ENCODE measurements at places on chromosomes 1 and 21.
A peak's percentile ranks its signal among the peaks of the same experiment; 100 is the strongest.

GRCh38 chr1:185578293-185578692 lies 155.9 kb upstream of the HMCN1 start:
- no peak for DNase-seq

- peak; percentile 1 for DNase-seq
These were observed 79.6 kb downstream of the PLXNA2 start for GRCh38 chr1:208164609-208165008.

- DNase-seq = no peak
These were observed 550.0 kb downstream of the KIF26B start for GRCh38 chr1:245704765-245705164.

DNA sequence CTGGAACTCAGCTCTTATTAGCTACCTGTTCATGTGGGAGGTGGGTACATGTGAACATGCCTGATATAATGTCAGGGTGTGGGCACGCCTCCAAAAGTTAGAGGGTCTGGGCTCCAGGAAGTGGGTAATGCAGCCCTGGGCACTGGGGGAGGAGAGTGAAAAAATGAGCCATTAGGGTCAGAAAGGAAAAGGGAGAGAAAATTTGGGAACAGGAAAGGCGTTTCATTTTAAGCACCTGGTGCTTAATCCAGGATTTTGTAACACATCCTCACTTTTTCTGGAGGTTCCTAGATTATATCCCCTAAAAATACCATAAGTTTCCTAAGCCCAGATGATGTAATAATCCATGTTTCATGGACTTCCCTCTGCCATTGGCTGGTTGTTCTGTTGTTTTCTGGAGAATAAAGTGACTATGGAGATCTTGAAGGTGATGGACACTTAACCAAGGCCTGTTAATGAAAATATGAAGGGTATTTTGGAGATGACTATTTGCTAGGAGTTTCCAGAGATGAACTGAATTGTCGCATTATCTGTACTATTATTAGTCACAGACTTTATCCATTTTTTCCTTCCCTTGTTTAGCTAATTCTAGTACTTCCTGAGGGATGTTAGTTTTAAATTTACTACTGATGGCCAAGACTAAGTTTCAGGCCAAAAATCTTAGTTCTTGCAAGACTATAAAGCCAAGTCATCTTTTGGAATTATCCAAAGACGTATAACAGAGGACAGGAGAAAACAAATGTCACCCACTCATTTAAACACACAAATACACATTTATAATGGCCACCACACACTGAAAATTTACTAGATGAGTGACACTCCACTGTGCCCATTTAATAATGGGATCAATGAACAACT lies 24.4 kb upstream of the TARBP1 start:
- no peak for DNase-seq

DNA sequence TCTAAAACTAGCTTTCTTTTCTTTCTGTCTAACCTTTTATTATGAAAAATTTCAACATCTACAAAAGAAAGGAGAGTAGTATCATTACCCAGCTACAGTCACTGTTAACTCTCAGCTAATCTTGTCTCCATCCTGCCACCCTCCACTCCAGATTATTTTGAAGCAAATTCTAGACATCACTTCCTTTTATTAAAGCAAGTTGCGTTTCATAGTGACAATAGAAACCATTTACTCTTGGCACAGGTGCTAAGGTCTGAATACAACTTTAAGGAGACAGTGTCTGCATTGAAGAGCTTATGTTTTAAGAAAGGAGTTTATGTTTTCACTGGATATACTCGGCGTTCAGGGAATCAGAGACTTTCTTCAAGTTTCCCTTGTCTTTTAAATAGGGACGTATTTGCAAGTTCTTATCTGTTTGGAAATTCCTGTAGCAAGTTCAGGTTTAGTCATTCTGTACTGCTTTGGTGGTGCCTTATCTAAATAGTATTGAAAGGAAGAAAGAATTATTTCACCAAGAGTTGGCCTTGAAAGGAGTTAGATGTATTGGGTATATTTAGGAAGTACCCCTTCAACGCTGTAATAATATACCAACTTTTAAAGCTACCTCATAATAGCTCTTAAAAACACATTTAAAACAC lies 42.7 kb downstream of the ITSN1 start:
- DNase-seq = no peak

GRCh38 chr1:173503391-173503790 lies 26.3 kb downstream of the PRDX6 start:
- no peak for DNase-seq

GRCh38 chr1:247908766-247909165 lies 11.3 kb upstream of the OR2T8 start:
- DNase-seq = no peak

DNA sequence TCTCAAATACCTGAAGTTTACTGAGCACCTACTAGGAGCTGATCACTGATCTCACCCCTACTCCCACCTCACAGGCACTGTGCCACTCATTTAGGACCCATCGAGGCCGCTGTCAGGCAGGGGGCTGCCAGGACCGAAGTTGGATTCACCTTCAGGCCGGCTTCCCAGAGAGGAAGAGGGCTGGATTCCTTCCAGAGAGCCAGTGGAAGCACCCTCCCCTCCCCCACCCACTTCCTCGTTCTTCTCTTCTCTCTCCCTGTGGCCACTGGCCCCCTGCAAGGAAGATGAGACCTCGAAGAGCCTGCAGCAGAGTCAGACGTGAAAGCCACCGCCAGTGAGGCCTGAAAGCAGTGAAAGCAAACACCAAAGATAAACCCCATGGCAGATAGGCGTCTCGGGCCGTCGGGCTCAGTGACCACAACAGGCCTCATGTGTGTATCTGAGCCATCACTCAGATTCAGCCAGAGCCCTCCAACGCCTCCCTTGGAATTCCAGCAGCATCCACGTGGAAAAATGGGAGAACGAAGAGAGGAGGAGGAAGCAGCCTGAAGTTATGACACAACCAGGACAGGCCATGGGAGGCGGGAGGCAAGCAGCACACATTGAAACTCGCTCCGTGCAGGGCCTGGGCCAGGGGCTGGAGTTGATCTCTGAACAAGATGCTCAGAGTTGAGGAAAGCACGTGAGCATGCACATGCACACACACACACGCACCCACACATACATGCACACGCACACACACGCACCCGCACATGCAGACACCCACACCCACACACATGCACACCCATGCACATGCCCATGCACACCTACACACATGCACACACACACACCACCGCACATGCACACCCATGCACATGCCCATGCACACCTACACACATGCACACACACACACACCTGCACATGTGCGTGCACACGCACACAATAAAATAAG lies 6.2 kb upstream of the AGTRAP start:
- peak; percentile 58 for DNase-seq
